RWPE2 (cell line): ENCODE measurements at places on chromosomes 5 and 9.

DNA sequence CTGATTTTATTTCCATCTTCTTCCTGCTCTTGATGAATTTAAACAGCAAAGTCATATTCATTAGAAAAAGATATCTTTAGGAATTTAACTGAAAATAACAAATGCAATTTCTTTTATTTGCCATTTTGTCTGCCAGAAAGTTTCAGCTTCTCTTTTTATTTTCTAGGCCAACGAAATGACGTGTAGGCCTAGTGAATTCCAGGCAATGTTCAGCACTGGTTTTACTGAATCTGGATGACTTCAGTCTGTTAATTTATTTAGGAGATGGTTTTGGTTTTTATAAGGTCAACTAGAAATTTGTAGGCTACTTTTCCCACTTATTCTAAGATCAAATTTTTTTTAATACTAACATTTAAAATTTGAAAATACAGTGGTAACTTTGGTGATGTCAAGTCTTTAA lies 129.1 kb upstream of the VCAN start:
- DNase-seq: no peak

GRCh38 chr5:150626853-150627276 lies 13.6 kb upstream of the SYNPO start:
- DNase-seq: no peak

- DNase-seq: no peak
Observed at GRCh38 chr5:171606414-171607024, 179.1 kb upstream of the SMIM23 start.

- no peak for DNase-seq
Observed at GRCh38 chr5:40260361-40260760, 419.4 kb upstream of the PTGER4 start.

DNA sequence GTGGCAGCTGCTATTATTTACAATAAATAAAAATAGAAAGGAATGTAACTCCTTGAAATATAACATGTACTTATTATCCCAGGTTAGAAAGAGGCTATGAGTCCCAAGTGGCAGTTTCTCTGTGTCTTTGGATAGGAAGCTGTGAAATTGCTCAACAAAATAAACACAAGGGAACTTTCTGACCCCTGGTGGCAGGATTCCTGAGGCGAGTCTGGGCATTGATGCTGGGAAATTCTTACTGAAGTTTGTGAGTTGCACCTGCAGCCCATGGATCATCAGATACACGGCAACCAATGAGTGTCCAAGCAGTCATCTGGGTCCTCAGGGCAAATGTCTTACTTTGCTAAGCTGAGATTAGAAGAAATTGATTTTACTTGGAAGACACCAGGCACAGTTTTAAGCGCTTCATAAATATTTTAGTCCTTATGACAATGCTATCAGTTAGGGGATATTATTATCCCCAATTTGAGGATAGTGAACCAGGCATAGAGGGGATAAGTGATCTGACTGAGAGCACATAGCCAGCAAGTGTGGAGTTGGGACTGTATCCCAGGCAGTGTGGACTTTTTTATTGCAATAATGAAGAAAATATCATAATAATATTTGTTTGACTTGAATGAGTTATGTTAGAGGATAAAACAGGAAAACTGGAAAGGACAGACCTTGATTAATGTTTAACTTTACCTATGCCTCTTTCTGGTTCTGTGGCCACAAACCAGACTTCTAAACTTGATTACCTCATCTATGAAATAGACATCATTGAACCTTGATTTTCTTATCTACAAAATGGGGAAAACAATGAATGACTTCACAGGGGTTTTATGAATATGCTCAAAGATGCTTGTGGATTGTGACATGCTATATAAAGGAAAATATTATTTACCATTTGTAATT lies 265.5 kb upstream of the ADAMTSL1 start:
- no peak for DNase-seq

DNA sequence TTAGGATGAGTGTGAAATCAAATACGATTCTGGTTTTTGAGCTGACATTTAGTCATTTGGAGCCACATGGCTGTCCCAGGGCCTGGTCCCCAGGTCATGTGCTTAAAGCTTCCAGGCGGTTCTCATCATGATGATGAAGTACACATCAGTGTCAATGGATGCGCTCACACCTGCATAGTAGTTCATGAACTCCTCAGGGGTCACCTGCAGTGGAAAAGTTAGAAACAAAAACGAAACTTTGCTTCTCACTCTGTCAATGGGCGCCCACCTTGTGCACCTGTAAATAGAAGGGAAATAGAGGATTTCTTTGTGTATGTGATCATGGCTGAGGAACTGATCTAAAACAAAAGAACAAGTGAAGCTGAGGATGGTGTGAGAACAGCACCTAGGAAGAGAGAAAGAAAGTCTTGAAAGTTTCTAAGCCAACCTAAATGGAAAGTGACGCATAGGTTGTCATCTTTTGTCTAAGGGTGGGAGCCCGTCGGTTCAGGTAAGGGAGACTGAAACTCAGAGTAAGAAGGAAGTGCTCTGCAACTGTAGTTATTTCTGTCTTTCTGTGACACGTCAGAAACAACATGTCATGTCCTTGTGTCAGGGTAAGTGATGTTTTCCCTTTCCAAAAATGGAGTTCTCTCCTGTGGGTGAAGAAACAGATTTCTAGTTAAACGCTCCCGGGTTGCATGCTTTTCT lies 33.8 kb downstream of the CAPSL start:
- DNase-seq: no peak

GRCh38 chr5:115068239-115069086 lies 101.2 kb downstream of the TRIM36 start:
- DNase-seq: no peak

DNA sequence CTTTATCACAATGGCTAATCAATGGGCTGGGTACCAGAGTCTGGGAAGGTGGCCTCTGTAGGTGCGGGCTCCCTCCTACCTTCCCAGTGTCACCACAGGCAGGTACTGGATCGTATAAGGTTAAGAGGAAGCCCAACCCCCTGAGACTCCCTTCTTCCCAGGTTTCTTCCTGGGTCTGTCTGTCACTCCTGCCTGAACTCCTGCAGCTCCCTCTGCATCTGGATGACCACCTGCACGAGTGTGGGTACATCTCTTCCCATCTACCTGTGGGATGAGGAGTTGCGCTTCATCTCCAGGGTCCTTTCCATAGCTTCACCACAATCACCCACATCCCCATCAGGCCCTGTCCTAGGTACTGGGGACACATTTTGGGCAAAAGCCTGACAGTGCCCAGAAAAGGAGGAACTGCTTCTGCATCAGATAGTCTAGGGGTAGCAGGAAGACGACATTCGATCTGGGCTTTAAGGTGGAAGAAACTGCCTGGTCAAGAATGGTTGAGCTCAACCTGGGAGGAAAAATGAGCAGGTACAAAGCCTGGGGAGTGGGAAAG lies 112.2 kb upstream of the ALDH1B1 start:
- no peak for DNase-seq

DNA sequence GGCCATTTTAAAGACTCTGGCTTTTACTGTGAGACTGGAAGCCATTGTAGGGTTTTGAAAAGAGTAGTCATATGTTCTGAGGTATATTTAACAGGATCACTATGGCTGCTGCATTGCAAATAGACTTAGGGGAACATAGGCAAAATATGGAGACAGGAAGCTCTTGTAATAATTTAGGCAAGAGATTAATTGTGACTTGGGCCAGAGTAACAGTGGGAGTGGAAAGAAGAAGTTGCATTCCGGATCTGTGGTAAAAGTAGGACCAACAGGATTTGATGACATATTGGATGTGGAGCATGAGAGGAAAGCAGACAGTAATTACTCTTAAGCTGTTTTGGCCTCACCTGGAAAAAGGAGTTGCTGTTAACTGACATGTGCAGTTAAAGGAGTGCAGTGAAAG lies 85.6 kb downstream of the SMIM15 start:
- DNase-seq: no peak

GRCh38 chr5:17103461-17103860 lies 114.0 kb upstream of the BASP1 start:
- no peak for DNase-seq

- no peak for DNase-seq
Observed at GRCh38 chr9:109767404-109767803, 12.6 kb upstream of the PALM2AKAP2 start.
